Kidney epithelial cell (primary cell): ENCODE measurements at places on chromosomes 13 and 19. TPM values are rescaled to one million over a fixed set of nuclear protein-coding genes. Genes with fewer than 3 reads are reported as not detected.

The GRIK5 gene
- 14.2 and 20.2 TPM in 2 replicates for total RNA-seq

The PRX gene
- 2.5 and 2.7 TPM in 2 replicates for total RNA-seq

The ZNF90 gene
- total RNA-seq: 5.1 TPM in 2 replicates

- DNase-seq: no peak
These were observed 88.3 kb downstream of the DOCK9 start for GRCh38 chr13:98889419-98890085.

DNA sequence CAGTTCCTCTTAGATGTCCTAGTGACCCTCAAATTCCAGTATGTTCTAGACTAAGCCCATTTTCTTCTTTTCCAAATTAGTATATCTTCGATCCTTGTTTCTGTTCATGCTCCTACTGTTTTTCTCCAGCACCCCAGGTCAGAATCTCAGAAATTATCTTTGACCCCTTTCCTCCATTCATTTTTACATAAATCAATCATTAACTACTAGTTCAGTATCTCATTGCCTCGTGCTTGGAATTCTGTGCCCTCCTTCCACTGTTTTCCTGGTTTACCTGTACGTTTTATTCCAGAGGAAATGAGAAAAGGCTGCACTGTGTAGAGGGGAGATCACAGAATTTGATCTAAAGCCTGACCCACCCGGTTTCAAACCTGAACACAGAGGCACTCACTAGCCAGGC, 107.9 kb downstream of the LRCH1 start:
- DNase-seq: no peak

- DNase-seq: no peak
These were observed 27.8 kb upstream of the TDRD3 start for GRCh38 chr13:60369242-60369641.
